ENCODE measurements at places on chromosomes 6 and 20.

GRCh38 chr20:49229381-49229780 lies 10.2 kb downstream of the DDX27 start:
- DNase-seq = no peak

- DNase-seq = no peak
Observed at GRCh38 chr6:4931530-4932227, 72.2 kb downstream of the RPP40 start.

DNA sequence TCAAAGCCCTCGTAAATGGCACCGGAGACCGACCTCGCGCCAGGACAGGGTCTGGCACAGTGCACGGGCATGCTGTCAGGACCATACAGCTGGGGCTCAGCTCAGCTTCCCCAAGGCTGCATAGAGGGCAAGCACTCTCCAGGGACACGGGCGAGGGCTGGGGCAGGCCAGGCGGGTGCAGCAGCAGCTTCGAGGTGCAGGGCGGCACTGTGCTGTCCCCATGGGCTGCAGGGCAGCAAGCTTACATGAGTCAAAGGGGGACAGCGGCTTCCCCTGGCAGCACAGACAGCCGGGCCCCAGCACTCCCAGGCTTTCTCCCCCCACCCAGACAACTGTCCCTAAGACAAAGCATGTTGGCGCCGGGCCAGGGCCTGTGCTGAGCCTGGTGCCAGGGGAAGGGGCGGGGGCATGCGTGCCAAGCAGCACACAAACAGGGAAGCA lies 25.7 kb downstream of the PSMG4 start:
- no peak for DNase-seq

DNA sequence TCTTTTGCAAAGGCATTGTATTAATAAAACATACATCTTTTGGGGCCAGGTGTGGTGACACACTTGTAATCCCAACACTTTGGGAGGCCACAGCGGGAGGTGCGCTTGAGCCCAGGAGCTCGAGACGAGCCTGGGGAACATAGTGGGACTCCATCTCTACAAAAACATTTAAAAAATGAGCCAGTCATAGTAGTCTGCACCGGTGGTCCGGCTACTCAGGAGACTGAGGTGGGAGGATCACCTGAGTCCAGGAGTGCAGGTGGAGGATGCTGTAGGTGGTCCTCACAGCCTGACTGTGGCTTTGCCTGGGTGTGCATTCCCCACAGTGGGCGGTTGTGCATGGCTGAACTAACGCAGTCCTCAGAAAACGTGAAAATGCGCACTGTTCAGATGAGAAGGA lies 162.5 kb downstream of the DLL1 start:
- DNase-seq = peak; percentile 25

DNA sequence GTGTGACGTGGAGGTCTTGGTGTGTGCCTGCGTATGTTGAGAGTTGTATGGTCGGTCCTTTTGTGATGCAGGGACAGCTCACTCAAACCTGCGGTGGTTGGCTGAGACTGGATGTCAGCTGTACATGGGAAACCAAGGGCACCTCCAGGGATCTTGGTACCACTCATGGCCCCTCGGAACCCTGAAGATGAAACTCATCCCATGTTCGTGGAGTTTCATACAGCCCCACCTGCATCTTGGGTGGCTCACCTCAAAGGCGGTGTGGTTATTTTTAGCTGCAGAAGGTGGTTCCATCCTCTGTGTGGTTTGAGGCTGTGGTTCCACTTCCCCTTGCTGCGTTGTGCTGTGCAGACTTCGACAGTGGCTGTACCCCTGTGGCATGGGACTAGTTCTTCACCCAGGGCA lies 52.6 kb upstream of the SLC22A1 start:
- no peak for DNase-seq

GRCh38 chr6:167794161-167795157 lies 32.3 kb upstream of the AFDN start:
- DNase-seq = no peak

DNA sequence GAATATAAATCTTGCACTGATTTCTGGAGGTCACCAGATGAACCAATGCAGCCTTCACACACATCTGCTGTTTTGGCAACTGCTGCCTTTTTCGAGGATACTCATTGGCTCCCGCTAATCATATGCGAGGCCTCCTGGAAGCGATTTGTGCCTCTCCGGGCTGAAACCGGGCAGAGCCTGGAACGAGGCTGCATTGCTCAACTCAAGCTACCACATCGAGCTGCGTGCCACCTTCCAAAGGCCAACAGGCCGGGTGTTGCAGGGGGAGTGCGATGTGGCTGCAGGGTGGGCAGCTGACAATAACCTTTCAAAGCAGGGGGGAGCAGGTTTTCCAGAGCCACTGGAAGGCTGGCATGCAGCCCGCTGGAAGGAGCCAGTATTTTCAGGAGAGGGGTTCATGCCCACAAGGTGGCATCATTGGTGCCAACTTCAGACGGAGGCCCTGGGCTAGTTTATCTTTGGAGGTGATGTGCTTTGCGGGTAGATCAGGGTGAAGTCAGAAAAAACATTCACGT lies 122.6 kb upstream of the IFNGR1 start:
- DNase-seq = peak; percentile 16

- DNase-seq = no peak
Observed at GRCh38 chr20:32466739-32467505, 108.8 kb downstream of the ASXL1 start.

DNA sequence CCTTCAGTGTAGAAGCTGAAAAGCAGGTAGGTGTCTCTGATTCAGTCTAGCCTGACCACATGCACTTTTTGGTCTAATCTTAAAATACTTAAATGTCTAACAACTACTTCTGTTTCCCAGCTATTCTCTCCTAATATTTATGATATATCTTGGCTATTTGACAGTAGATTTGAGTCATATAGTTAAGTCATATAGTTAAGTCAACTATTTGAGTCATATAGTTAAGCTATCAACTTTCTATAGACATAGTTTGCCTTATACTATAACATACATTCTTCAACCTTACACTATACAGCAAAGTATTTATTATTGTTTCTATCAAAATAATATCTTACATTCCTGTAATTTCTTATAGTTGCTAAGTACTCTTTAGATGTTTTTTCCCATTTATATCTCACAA lies 110.9 kb downstream of the GMDS start:
- DNase-seq = no peak

DNA sequence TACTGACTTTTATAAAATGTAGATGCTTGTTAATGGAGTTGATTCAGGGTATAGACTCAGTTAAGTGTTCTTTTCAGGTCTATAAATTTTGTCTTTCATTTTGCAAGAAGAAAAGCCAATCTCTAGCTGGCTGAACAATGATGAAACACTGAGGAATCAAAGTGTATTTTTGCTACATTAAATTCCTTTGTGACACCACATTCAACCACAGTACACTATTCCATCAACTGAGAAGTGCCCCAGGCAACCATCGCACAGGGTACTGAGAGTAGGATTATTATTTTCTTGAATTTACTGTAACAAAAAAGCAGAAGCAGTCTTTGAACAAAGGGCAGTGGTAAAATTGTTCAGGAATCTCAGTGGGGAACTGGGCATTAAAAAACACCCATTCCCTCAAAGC lies 83.6 kb downstream of the PREP start:
- DNase-seq = no peak

DNA sequence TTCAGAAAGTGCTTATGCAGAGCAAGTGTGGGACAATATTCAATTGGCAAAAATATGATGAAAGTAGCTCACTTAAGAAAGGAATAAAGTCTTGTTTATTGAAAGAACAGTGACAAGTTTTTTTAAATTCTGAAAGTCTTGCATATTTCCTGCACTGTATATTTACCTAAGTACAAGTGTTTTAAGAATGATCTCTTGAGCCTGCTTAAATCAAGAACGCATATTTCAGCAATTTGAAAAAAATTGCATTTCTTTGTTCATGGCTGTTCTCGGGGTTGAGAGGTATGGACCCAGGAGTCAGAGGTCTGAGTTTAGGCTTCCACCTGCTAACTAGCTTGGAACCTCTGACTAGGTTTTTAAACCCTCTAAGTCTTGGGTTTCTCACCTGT lies 27.4 kb downstream of the SLC22A3 start:
- DNase-seq = no peak

DNA sequence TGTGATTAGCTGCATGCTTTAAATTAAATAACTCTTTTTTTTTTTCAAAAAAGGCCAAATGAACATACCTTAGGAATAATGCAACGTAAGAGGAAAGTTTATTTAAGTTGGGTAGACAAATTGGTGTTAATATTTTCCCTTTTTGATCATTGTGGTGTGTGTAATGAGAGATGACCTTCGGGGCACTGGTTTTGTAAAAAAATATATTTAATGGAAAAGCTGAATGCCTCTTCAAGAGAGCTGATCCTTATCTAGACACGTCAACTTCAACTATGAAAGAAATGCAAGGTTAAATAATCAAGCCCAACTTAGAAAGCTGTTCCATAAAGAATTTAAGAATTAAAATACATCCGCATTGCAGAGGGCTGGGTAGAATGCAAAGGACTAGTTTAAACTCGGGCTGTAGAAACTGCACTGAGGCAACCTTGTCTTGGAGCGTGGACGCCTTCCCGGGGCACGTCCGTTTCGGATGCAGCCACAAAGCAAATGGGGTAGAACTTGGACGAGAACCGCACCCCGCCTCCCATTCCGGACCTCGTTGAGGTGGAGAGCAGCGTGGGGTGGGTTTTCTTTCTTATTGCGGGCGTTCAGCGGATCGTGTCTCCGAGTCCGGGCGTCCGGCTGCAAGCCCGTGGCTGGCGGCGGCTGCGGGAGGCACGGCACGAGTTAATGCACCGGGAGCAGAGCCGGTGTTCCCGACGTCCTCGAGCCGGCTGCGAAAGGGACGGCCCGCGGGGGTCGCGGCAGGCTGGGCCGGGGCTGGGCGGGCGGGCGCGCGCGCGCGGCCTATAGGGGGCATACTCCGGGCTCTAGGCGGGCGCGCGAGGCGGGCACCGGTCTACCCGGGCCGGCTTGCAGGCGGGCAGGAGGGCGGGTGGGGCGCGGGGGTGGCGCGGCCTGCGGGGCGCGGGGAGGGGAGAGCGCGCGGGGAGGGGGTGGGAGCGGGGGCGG lies 1.9 kb downstream of the JARID2 start:
- peak; percentile 52 for DNase-seq

DNA sequence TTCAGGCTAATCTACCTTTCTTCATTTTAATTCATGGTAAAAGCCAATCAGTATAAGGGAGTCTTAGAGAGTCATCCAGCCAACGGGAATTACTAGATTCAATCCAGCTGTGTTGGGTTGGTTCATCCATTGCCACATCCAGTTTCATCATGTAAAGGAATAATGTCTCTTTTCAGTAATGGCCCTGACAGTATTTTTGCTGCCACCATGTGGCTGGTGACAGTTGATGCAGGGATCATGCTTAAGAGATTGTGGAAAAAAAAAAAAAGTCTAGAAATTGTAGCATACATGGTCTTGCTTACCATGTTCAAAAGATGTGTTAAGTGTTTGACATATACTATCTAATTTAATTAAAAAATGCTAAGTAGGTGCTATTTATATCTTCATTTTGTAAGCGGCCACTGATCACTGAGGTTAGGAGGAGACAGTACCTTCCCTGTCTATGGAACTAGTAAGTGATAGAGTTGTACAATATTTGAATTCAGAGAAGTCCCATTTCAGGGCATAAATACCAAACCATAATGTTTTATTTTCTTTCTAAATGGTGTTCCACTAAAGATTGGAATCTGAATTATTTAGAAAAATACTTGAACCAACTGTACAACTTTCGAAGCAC lies 135.9 kb downstream of the KHDRBS2 start:
- no peak for DNase-seq

DNA sequence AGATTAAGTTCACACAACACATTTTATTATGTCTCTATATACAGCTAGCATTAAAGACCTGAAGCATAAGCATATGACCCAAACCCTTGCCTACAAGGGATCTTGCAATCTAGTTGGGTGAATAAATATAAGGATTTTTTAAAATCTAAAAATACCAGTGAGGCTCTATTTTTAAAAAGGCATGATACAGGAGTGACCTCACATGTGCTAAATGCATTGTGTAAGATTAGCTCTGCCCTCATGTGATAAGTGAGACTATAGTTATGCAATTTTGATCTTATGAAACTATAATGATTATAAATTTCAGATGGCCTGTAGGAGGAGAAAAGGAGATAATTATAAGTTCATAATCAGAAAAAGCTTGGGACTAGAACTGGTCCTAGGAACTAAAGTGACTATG lies 451.0 kb upstream of the MAN1A1 start:
- DNase-seq = no peak

DNA sequence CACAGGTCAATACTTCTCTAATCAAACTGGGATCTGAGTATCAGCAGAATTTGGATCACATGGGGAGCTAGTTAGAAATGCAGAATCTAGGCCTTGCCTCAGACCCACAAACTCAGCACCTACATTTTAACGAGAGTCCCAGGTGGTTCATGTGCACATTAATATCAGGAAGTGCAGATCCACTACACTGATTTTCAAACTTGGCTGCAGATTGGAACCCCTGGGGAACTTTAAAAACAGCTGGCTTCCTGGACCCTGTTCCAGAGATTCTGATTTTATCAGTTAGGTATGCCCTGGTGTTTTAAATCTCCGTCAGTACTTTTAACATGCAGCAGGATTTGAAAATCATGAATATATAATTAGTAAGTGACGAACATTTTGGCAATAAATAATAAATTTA lies 1.9 kb upstream of the CST8 start:
- no peak for DNase-seq

- no peak for DNase-seq
Observed at GRCh38 chr6:84137051-84137375, 90.4 kb downstream of the CEP162 start.

GRCh38 chr20:12838261-12838866 lies 170.4 kb upstream of the SPTLC3 start:
- no peak for DNase-seq

GRCh38 chr6:167841981-167842380 lies 15.3 kb downstream of the AFDN start:
- DNase-seq = no peak

- DNase-seq = no peak
Observed at GRCh38 chr20:54497931-54498718, 22.7 kb downstream of the DOK5 start.

DNA sequence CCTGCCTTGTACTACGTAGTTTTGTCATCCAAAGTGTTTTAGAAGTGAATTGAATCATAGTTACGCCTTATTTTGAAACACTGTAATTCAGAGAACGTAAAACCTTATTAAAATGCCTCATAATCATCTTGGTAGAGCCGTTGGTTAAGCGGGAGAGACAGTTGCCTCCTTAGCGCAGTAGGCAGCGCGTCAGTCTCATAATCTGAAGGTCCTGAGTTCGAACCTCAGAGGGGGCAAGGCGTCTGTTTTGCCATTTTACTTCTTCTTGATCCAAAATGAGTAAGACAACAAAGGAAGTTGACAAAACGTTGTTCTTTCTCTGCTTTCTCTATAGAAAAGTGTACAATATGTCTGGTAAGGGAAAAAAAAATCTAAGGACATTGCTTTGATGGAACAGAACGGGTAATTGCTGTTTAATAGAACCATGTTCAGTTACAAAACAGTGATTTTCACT lies 20.7 kb upstream of the TRIM27 start:
- peak; percentile 76 for DNase-seq

GRCh38 chr20:46703435-46703834 lies 6.0 kb upstream of the SLC2A10 start:
- no peak for DNase-seq

GRCh38 chr6:5099537-5099936 lies 14.4 kb downstream of the PPP1R3G start:
- DNase-seq = no peak

Measured in activated naive CD4-positive, alpha-beta T cell treated with anti-CD3 and anti-CD28 coated beads, Interleukin-2, amount 50 U/mL, for 72 hours (primary cell).